IMR-90 (cell line): ENCODE measurements at places on chromosomes 1 and 21. TPM values are rescaled to one million over a fixed set of nuclear protein-coding genes. Genes with fewer than 3 reads are reported as not detected.

Gene SLC9C2
- not detected in 2 replicates for total RNA-seq

Gene MARK1
- total RNA-seq, result not detected in 2 replicates

GRCh38 chr1:163874070-163874469, 552.3 kb downstream of the NUF2 start:
- no peak for DNase-seq

DNA sequence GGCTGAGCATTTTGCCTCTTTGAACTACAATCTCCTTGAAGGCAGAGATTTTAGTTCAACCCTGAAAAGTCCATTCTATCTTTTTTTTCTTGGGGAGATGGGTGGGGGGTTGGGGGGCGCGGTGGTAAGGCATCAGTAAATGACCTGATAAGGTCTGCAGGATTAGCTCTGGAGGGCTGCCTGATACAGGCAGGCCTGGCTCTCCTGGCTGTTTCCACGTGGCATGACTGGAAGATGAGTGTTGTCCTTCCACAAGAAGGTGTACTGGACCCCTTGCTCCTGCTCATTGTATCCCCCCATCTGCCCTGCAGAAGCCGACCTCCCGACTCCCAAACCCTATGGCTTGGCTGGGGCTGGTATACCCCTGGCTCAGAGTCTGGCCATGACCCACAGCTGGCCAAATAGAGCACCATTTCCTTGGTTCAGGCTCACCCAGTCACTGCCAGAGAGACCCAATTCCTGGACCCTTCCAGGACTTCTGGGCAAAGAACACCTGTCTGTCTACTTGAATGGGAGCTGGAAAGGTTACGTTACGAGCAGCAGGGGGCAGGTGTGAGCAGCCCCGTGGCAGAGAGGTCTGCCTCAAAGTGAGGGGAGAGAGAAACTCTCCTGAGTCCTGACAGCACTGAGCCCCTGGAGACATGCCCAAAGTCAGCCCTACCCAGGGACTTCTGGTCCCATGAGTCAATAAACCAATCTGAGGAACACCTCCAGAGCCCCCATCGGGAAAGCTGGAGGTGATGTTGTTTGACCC, 17.0 kb downstream of the DHRS3 start:
- DNase-seq, result no peak

Gene IL20
- total RNA-seq, result not detected in 2 replicates

- DNase-seq, result peak; percentile 84
Observed at GRCh38 chr1:212721388-212722247, 22.0 kb upstream of the BATF3 start.

- peak; percentile 9 for DNase-seq
Observed at GRCh38 chr1:167057241-167057688, 32.9 kb downstream of the GPA33 start.

GRCh38 chr1:99759518-99760160, 6.8 kb downstream of the FRRS1 start:
- no peak for DNase-seq

DNA sequence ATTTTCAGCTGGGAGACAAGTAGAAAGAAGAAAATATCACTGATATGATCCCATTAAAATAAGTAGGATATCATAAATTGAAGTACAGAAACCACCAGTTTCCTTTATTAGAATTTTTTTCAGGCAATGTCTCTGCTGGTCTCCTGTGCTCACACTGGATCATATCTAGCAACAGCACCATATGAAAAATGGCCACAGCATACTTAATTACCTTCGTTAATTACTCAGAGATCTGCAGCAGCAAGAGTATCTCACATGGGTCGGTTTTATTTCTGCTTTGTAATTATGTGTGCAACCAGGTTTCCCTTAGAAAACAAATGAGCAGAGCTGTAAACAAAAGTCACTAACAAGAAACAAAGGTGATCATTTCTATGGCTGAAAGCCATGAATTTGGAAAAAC, 287.9 kb downstream of the LRRIQ3 start:
- DNase-seq, result no peak

Gene FABP3
- total RNA-seq, result 4.8 and 5.6 TPM in 2 replicates

GRCh38 chr1:59509341-59509875, 212.5 kb downstream of the FGGY start:
- DNase-seq, result no peak
